ENCODE measurements at places on chromosomes 11 and 22. TPM values are rescaled to one million over a fixed set of nuclear protein-coding genes. Genes with fewer than 3 reads are reported as not detected.

ADM2 gene
- 8.0 TPM for total RNA-seq

DNA sequence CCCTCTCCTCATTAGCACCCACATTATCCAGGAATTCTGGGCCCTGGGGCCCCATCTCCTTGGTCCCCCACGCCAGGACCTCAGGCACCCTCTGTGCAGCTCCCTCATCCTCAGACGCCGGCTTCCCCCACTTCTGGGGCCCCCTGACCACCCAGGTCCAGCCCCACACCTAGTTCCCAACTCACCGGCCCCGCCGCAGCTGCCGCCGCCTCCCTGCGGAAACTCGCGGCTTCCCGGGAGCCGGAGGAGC, at the start of gene PCSK7:
Gene PCSK7 (minus strand): TSS at position 232 of the 250 bp plus-strand sequence. CDS start 2,229 bp downstream, outside the sequence.
- peak; percentile 79 for DNase-seq

KCNJ1 gene
- total RNA-seq: not detected

DNA sequence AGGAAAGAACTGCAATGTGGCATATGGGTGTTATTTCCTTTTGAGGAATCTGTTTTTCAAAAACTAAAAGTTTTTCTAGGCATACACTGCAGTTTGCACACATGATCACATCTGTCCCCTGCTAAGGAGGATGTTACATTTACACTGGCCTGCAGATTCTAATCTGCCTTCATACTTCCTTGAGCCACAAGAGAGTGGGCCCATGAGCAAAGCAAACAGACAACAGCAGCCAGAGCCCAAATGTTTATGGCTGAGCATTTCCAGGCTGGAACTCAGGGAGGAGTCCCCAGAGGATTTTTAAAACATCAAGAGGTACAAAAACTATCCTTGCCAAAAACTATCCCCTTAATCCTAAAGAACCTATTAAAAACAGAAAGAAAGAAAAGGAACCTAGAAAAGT, 117.2 kb upstream of the MTNR1B start:
- DNase-seq: no peak

DNA sequence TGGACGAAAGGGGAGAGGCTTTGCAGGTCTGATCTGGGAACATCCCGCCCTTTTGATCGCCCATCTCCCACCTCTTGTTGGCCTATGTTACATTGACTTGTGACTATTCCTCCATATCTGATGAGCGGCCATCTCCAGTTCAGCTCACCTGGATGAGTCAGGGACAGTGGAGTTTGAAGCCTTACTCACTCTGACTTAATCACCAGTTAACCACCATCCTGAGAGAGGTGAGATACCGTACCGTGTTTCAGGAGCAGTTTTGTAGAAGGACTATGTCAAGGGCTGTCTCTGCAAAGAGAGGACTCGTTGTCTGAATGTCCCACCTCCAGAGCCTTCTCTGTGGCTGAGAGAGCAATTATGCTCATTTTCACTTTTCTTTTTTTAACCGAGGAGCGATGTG, 771.7 kb downstream of the NTM start:
- no peak for DNase-seq

DNA sequence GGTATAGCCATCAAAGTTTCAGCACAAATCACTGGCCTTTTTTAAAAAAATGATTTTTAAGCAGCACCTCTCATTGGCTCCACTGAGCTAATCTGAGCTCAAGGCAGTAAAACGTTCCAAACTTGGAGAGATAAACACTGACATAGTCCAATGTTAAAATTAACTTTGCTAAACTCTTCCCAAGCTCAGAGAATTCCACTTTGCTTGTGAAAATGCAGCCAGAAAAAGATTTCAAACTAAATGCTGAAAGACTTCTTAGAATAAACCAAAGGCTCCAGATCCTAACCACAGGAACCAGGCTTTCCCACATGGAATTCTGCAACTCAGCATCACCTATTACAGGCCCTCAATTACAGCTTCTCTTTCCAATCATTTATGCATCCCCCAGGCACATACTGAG, 84.7 kb upstream of the GDPD4 start:
- no peak for DNase-seq

DNA sequence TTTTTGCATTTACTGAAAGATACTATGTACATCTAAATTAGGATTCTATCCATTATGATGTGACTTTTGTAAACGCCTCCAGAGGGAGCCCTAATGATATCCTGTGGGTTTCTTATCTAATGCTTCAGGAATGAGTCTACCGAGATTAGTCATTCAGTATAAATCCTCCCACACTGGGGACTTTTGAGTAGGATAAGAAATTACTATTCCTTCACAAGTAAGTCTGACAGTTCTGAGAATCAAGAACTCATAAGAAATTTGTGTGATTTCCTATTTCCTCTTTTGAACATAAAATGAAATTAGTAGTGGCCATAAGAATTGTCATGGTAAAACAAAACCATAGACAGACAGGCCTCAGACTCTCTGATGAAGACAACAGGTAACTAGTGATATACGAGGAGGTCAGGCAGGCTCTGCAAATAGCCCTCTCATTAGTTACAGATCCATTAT, 10.0 kb upstream of the OR5M1 start:
- no peak for DNase-seq

- DNase-seq: no peak
Observed at GRCh38 chr11:15816260-15816871, 540.0 kb downstream of the SOX6 start.

TAF10 gene
- 53.5 TPM for total RNA-seq

DNA sequence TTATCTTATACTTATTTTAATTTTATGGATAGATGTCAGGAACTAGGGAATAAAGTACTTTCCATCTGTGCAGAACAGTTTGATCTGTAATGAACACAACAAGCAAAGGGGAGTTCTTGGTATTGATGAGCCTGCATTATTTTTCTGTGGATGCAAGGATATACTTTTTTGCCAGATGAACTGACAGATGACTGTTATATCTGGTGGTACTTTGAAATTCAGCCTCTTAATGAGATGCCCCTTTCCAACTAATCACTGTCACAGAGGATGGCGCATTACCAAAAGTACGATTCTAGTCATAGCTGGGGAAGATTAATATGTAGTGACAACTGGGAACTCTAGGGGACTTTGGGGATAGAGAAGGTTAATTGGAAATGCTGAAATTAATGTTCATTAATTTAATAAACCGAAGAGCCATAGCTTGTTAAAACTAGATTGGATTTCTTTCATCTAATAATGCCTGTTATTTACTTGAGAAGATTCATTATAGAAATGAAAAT, 603.4 kb upstream of the CNTN5 start:
- DNase-seq: no peak

KIAA1671 gene
- total RNA-seq: 17.5 TPM

DNA sequence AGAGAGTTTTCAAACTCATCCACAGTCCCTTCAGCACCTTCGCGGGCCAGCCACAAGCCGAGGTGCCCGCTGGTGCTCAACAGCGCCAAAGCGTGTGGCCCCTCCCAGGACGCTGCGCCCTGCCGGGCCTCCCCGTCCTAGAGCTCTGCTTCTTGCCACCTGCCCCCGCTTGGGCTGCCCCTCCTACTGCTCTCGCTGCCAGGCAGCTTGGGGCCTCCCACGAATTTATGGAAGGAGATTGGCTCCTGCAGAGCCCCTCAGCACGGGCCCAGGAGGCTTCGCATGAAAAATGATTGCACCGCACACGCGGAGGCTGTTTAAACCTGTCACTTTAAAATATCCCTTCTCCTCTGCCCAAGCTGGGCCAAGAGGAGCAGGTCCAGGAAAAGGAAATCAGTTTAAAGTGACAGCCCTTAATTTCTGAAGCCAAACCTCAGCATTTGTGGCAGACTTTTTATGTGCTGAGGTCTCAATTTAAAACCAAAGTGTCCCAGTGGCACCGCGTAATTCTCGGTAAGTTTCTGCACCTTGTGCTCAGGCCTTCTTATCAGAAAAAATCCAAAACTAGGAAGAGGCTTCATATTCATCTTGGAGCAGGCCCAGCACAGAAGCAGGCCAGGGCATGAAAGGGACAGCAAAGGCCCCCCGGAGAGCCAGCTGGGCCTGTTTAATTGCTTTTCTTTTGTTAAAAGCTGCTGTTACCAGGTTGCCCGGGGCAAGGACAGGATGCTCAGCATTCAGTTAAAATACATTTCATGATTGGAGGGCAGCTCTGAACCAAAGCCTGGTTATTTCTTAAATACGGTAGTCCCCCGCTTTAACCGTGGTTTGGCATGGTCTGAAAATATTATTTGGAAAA, 303.6 kb downstream of the OPCML start:
- DNase-seq: no peak

NEFH gene
- total RNA-seq: 0.72 TPM

GRCh38 chr11:10518123-10518522, 22.9 kb downstream of the RNF141 start:
- no peak for DNase-seq

GRCh38 chr11:101741061-101741460, 157.3 kb upstream of the TRPC6 start:
- no peak for DNase-seq

DNA sequence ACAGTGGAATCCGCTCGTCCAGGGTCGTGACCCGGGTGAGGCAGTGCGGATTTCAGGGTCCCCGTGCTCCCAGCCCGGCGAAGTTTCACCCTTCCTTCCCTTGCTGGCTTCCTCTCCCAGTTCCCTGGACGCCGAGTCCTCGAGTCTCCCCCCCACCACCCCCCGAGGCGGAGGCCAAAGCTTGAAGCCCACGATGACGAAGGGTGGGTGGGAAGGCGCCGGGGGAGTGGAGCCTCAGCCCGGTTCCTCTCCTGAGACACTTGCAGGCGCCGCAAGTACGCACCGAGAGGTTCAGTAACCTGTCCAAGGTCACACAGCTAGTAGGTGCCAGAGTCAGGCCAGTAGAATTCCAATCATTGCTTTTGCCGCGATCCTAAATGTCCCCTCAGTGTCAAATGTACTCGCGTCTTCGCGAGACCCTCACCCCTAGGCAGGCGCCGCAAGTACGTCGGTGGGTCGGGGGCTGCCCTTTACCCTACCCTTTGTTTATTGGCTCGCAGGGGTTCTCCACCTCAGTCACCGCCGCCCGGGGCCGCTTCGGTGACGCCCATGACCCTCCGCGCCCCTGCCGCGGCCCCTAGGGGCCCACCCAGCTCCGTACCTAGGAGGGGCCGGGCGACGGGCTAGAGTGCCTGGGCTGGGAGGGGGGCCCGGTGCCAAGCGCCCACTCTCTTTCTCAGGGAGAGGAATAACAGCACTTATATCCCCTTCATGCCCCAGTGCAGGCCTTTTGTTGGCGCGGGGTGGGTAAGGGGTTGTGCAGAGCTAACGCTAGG, 5.7 kb upstream of the CHRM1 start:
- no peak for DNase-seq

DNA sequence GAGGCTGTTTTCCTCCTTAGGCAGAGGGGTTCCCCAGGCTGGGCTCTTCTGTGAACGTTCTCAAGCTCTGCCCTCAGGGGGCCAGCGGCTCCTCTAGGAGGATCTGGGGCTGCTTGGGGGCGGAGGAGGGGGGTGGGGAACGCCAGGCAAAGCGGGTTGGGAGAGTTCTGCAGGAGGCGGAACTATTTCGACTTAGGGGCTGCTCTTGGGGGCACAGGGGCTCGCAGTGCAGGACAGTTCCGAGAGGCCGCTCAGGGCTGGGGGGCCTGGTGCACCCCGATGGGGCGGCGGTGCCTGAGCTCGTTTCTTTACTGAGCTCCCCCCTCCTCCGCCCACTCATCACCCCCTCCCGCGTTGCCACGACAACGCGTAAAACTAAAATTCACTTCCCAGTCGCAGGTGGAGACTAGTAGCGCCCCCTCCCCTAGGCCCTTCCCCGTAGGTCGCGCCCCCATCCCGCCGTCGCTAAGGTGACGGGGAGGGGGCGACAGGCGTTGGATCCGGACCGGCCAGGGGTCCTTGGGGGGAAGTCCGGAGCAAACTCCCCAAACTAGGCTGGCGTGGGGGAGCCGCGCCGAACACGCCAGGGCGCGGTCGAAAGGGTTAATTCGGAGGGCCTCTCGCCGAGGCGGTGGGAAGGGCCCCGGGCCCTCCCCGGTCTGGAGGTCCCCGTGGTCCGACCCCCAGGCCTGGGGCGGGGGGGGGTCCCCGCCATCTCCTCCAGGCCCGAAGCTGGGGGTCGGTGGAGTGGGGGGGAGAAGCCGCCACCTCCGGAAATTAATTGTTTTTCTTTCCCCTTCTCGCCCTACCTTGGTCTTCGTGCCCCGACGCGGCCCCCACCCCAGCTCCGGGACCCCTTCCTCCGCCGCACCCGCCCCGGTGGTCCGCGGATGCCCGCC, 857 bp downstream of the SHANK3 start:
- no peak for DNase-seq

MLC1 gene
- total RNA-seq: not detected

DNA sequence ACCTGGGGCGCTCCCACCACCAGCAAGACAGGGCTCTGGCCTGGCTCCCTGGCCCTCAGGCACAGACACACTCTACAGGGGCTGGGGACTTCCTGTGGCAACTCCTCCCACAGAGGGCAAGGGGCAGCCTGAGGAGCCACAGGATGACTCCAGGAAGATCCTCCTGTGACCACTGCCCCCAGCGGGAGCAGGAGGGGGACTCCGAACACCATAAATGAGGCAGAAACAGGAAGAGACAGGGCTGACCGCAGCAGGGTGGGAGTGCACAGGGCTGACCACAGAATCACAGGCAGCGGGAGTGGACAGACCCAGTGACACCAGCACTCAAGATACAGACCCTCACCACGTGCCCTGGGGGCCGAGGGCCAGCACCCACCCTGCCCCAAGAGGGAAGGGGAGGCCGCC, 10.8 kb downstream of the ARAP1 start:
- no peak for DNase-seq

DNA sequence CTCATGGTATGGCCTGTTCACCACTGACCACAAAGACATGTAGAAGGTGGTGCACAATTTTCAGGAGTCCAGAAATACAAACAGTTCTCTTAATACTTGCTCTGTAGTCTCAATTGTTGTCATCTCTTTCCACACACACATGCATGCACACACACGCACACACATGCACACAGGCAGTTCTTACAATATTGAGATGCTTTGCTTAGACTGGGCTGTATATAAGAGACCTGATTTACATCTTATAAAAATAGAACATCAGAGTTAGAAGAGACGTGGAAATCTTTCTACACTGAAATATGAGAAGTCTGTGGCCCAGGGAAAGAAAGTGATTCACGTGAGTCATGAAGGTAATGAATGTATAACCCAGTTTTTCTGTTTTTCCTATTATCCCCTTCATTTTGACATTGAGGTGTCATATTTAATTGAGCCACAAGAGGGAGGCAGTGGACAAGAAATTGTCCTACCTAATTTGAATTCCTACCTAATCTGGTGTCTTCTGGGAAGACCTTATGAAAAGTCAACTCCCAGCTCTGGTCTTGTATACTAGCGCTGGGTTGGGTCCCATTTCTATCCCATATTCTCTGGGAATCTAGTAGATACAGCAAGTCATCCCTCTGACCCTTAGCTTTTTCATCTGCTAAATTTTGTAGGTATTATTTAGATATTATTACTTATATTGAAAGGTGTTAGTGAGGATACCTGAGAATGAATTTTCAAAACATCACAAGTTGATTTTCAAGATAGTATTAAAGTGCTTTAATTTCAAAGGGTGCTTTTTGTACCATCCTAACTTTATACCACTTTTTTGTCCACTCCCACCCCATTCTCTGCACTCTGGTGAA, 14.9 kb upstream of the MS4A4A start:
- DNase-seq: no peak

DNA sequence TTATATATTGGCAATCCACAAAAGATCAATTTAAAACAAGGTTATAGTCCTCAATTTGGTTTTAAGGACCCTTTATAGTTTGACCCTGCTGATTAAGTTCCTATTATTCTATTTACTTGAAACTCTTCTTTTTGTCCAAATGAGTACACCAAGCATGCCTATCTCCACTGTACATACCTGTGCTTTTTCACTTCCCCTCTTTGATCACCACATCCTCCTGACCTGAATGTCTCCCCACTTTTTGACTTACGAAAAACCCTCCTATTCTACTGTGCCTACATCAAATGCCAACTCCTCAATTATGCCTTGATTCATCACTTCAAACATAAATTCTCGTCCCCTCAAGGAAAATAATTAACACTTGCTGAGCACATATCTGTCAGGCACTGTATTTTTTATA, 113.5 kb downstream of the SOX6 start:
- DNase-seq: no peak

NRGN gene
- total RNA-seq: 1.5 TPM
